Fibroblast of skin of left quadriceps (primary cell): ENCODE measurements at places on chromosomes 11 and 22.

DNA sequence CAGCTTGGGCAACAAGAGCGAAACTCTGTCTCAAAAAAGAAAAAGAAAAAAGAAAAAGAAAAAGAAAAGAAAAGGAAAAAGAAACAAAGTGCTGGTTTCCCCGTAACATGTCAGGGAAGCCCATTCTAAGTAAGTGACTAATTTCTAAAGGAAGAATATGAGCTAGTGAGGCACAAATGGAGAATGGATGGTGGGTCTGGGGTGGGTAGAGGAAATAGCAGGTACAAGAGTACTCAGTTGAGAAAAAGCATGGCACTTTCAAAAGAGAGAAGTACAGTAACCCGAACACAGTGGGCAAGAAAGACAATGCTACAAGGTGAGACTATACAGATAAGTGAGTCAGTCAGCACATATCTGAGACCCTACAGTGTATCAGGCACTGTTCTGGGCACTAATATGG lies 4.5 kb downstream of the MAJIN start:
- no peak for DNase-seq

DNA sequence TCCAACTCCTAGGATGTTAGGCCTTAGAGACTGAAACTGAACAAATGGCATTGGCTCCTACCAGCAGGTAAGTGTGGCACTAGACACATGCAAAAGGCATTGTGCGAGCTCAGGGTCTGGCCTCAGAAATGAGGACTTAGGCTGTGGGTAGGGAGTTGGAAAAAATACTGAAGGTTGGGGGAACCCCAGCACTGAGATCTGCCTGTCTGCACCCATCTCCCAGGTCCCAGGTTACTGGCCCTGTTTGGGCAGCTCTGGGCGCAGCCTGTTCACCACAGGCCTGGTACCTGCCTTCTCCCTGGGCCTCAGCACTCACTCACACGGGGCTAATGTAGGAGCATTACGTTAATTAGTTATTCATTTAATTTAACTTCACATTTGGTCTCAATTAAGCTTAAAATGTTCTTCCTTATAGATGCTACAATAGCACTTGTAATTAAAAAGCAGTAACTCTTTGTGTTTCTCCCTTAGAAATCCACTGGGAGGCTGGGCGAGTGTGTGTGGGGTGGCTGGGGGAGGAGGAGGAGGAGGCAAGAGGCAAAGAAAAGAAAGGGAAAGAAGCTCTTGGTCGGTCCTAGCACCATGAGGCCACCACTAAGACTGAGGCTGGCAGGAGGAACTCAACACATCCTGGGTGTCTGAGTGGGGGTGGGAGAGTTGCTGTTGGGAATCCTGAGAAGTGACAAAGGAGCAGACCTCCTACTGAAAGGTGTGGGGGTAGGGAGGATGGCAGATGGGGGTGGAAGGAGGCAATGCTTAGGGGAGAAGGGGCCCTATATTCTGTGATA lies 19.4 kb downstream of the TMEM218 start:
- DNase-seq = no peak

DNA sequence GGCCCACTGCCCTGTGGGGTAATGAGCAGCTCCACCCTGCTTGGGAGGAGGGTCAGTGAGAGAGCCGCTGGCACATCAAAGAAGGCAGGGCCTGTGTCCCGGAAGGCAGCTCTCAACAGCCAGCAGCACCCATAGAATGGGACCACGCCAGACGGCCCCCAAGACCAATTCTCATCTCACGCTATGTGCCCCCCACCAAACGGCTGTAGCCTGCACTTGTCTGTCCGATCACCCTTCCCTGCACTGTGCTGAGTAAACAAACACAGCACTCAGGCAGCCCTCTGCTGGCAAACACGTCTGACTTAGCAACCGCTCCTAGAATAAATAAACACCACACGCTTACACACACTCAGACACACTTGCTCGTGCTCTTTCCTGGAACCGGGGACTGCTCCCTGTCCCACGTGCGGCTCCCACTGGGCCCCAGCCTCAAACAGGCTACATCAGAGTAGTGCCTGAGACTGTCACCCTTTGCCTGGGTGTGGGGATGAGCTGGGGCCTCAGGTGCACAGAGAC lies 53.2 kb upstream of the CDON start:
- no peak for DNase-seq

DNA sequence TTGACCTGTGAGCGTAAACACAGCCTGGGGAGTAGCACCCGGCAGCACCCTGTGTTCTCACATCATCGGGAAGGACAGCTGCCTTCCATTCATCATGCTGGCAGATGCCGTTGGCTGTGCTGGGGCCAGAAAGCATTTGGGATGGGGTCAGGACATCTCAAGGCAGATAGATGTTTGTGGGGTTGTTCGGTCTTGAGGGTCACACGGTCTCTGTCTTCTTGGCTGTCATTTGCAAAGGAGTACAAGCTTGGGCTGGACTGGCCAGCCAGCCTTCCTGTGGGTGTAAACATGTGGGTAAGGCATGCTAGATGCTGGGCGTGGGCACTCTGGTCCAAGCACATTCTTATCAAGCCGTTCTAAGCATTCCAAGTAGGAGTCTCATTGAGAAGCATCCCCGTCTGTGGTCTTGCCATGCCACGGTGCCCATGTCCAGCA lies 81.4 kb downstream of the TBC1D22A start:
- DNase-seq = no peak

- DNase-seq = no peak
These were observed 967 bp upstream of the ARVCF start for GRCh38 chr22:20017622-20017958.

- peak; percentile 85 for DNase-seq
These were observed at the start of gene FJX1 for GRCh38 chr11:35617687-35618496. TSS of gene FJX1 (plus strand) at chr11:35618460. CDS start at chr11:35618637, 177 bp downstream.

DNA sequence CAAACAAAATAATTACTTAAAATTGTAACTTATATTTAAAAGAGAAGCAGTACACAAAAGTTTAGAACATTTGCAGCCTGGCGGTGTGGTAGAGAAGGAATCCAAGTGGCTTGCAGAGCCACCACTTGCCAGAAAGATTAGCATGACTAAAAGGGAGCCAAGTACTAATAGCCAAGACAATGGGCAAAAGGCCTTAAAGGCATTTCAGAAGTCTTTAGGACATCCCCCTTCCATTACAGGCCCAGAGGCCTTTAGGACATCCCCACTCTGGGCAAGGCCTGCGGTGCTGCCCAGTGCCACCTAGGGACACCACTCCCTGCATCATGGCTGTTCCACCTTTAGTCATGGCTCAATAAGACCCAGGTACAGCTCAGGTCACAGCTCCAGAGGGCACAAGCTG lies 32.4 kb downstream of the TMEM225 start:
- DNase-seq = no peak

- DNase-seq = no peak
These were observed 79.1 kb upstream of the WNT7B start for GRCh38 chr22:46055911-46056545.

- DNase-seq = no peak
These were observed 24.1 kb upstream of the GRK3 start for GRCh38 chr22:25540166-25540907.

DNA sequence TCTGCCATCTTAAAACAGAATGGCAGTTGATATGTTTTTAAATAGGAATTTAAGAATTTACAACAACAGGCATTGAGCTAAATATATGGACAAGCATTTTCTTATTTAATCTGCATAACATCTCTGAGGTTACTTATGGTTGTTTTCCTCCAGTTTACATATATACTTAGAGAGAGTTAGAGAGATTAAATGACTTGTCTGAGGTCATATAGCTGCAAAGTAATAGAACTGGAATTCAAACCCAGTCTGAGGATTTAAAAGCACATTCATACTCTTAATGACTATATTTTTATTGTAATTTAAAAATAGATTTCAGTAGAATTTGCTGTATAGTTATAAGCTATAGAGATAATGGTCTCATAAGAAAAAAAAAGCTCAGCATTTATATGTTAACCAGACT lies 81.4 kb upstream of the GRIK4 start:
- no peak for DNase-seq

DNA sequence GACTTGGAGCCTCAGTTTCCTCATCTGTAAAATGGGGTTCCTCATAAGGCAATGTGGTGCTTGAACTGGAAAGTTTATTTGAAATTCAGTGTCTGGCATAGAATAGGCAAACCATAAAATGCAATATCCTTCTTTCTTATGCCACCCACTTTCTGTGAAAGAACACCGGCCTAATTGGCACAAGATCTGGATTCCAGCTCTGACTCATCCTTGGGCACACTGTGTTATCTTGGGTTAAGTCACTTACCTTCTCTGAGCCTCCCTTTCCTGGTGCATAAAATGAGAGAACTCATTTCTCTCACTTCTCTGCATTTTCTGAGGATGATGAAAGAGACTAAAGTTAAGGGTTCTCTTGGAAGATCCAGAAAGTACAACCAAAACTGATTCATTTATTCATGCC lies 5.1 kb downstream of the INSC start:
- no peak for DNase-seq

DNA sequence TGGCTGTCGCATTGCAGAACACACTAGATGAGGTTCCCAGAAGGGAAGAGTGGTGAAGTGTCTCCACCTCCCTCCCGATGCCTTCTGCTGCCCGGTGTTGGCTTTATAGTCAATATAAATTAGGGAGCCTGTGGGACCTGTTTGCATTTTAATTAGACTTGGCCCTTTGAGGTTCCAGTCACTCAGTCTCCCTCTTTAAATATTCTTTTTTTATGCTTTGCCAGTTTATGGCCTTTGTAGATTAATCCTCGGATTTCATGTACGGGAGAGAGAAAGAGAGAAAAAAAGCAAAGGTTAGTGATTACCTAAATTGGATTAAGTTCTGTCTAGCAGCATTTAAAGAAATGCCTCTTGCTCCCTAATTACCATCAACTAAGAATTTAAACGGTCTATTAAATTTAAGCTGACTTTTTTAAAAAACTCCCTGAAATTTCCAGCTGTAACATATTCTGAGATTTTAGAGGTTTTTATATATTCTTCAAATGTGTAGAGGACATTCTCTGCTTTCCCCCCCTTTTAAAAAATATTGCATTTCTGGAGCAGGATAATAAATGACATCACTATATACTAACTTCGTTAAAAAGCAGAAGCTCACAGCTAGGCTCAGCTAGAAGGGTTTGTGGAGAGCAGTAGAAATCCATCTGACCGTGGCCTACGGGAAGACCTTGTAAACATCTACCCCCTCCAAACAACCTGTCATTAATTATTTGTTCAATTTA lies 84.4 kb downstream of the PRR5L start:
- DNase-seq = no peak

DNA sequence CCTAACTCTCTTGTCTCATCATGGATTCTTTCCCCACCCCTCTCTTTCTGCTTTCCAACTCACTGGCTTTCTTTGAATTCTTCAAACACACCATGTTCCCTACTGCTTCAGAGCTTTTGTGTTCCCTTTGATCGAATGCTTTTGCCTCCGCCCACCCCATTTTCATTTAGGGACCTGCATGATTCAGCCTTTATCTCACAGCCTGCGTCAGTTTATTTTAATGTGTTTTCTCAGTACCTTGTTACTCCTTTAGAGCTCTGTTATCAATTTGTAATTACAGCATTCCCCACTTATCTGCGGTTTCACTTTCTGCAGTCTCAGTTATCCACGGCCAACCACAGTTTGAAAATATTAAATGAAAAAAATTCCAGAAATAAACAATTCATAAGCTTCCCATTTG lies 451.3 kb downstream of the METTL15 start:
- DNase-seq = no peak

GRCh38 chr11:130029137-130029536 lies 26.5 kb upstream of the PRDM10 start:
- no peak for DNase-seq
